Fibroblast of the aortic adventitia (primary cell): ENCODE measurements at places on chromosomes 11 and 22.

- peak; percentile 52 for DNase-seq
Observed at GRCh38 chr11:94557992-94558391, 9.2 kb upstream of the PIWIL4 start.

- DNase-seq, result peak; percentile 40
Observed at GRCh38 chr22:37425800-37426705, 1.2 kb downstream of the ELFN2 start.

- DNase-seq, result peak; percentile 56
Observed at GRCh38 chr11:58923300-58923788, 15.9 kb upstream of the GLYATL1 start.

GRCh38 chr22:44145544-44145943, 35.2 kb upstream of the PARVG start:
- no peak for DNase-seq

- DNase-seq, result peak; percentile 43
Observed at GRCh38 chr11:73121692-73122091, 20.4 kb downstream of the FCHSD2 start.

DNA sequence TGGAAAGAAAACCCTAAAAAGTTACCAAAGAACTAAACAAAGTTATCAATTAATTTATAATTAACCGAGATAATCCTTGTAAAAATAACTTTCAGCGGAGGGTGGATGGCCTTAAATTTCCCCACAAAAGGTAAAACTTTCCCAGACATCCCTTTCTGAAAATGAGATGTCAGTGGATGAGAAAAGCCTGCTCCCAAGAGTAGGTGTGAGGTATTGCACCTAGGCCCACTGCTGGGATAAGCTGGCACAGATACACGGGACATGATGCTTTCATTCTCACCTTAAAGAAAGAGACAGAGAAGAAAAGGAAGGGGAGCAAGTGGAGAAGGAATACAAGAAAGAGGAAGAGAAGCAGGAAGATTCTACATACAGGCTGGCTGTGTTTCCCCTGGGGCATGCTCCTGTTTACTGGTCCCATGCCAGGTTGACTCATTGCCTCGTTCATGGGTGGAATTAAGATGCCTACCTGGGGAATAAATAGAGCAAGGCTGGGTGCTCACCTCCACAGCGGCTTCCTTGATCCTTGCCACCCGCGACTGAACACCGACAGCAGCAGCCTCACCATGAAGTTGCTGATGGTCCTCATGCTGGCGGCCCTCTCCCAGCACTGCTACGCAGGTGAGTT, at the start of gene SCGB2A2:
Gene SCGB2A2 (plus strand): TSS at position 505 of the 625 bp plus-strand sequence. CDS start 59 bp downstream, at position 564.
- DNase-seq, result no peak

GRCh38 chr11:18524248-18524647, 2.5 kb downstream of the TSG101 start:
- DNase-seq, result no peak

GRCh38 chr11:68020575-68020974, 9.9 kb upstream of the NDUFS8 start:
- DNase-seq, result no peak

DNA sequence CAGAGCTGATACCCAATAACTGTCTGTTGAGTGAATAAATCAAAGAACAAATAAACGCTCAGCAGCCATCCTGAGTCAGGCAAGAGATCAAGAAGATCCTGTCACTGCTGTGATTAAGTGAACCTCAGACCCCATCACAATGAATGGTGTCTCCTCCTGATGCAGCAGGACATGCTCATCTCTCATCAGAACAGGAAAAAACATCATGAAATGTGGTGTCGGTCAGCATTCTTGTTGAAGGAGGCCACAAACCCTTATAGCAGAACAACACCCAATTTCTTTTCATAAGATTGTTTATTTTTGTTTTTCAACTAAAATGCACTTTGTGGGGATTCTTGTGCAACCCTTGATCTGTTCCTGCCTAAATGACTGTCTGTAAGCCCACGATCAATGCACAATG, 60.3 kb downstream of the SYTL2 start:
- no peak for DNase-seq

- no peak for DNase-seq
Observed at GRCh38 chr11:56176318-56176717, at the start of gene OR5J2. Gene OR5J2, plus strand, starts transcription at chr11:56176618. Its CDS starts 0 bp downstream, at chr11:56176618.

DNA sequence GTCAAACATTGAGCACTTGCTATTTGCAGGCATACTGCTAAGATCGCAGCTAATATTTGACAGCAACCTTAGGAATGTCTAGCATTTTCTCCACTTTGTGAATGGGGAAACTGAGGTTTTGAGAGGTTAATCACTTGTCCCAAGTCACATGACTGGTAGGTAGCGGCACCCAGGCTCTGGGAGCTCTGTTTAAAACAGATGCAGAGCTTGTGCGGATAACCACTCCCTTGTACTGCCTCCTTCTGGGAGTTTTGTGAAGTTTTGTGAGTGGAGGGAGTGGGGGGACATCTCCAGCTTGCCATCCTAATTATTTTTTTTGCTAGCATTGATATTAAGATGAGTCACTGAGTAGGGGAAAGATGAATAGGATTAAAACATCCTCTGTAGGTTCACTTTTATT, 134.7 kb downstream of the GRIK4 start:
- no peak for DNase-seq

GRCh38 chr11:60469723-60470122, 14.1 kb downstream of the MS4A1 start:
- DNase-seq, result no peak

DNA sequence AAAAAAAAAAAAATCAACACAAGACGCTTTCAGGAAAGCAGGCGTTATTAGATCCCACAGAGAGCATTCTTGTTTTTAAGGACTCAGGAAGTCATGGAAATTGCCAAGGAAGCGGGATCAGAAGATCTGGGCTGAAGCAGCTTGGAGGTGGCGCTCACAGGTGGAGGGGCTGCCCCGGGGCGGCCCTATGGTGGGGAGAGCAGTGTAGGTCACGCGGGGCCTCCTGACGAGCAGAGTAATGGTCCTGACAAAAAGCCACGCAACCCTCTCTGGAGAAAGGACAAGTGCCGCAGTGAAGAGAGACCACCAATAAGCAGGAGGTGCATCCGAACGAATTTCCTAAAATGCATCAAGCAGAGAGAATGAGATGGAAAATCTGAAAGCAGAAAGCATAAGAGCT, 407.0 kb downstream of the BRD1 start:
- no peak for DNase-seq

GRCh38 chr11:19704213-19704612, 8.4 kb upstream of the NAV2 start:
- DNase-seq, result no peak

DNA sequence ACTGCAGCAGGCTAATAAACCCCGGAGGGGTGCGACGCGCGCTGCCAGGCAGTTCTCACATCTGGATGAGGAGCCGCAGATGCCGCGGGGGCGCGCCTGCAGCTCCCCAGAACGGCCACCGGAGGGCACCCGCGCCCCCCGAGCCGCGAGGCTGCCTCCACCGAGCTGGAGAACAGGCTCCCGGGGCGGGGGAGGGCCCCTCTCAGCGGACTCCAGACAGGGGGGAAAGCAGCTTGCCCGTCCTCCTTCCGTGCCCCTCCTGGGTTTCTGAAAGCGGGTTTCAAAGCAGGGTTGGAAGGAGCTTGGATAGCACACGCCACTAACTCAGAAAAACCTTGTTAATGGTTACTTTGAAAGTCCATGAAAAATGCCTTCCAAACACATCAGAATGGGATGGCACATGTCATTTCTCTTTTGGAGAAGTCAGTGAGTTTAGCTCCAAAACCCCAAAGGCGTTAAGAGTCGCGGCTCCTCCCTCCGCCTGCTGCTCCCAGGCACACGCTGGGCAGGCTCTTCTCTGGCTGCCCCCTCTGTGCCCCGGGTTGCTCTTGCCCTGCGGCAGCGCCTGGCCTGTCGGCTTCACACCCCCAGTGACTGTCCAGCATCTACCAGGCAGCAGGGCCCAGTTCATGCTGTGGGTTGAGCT, 317.8 kb downstream of the NTM start:
- peak; percentile 48 for DNase-seq

GRCh38 chr22:37515901-37516300, 3.3 kb downstream of the CARD10 start:
- no peak for DNase-seq

DNA sequence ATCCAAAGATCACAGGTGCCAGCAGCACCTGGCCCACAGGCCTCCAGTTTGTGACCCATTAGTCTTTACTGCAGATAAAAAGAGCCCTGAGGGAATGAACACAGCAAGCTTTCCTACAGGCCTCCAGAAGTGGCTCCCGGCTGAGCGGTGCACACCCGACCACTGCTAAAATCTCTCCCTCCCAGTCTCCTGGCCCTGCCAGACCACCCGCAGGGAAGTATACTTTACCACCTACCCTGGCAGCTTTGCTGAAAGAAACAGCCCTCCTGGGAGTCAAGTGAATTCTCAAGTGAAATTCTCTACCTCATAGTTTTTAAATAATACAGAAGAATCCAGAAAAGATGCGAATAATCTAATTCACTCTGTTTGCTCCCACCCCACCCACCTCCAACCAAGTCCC, 15.4 kb upstream of the MTNR1B start:
- DNase-seq, result no peak

GRCh38 chr11:34493468-34493867, 20.1 kb downstream of the ELF5 start:
- DNase-seq, result no peak

- no peak for DNase-seq
Observed at GRCh38 chr11:116615211-116615865, 157.4 kb downstream of the BUD13 start.

- DNase-seq, result peak; percentile 33
Observed at GRCh38 chr22:39959640-39960447, at the start of gene TMA7B. Gene TMA7B, plus strand, starts transcription at chr22:39960397. Its CDS starts 3,978 bp downstream, at chr22:39964375.

DNA sequence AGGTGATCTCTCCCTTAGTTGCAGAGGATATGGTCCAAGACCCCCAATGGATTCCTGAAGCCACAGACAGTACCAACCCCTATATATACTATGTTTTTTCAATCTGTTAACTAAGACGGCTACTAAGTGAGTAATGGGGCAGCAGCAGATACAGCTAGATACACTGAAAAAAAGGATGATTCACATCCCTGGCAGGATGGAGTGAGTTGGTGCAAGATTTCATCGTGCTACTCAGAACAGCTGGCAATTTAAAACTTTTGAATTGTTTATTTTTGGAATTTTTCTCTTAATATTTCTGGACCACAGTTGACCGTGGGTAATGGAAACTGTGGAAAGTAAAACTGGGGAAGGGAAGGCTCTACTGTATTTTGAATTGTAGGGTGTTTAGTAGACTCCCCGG, 17.0 kb upstream of the TMEM218 start:
- DNase-seq, result peak; percentile 77

DNA sequence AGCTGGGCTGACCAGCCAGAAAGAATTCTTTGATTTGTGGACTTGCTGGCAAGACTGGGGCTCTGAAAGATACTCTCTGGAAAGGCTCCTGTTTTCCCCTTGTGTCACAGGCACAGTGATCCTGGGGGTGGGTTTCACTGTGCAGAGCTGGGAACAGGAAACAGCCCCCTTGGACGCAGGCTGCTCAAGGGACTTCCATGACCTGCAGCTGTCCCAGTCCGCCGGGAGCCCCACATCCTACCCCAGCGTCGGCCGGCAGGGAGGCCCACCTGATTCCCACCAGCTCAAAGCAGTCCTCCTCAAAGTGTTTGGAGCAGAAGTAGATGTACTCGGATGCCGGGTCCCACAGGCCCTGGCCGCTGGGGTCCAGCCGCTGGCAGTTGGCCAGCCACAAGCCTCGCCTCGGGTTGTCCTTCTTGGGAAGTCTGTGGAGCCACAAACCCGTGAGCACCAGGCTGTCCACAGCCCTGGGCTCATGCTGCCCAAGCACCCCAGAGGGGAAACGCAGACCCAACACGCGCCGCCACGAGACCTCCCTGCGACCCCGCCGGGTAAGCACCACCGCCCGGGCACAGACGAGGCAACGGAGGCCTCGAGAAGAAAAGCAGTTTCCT, 824 bp downstream of the THAP7 start:
- peak; percentile 9 for DNase-seq

DNA sequence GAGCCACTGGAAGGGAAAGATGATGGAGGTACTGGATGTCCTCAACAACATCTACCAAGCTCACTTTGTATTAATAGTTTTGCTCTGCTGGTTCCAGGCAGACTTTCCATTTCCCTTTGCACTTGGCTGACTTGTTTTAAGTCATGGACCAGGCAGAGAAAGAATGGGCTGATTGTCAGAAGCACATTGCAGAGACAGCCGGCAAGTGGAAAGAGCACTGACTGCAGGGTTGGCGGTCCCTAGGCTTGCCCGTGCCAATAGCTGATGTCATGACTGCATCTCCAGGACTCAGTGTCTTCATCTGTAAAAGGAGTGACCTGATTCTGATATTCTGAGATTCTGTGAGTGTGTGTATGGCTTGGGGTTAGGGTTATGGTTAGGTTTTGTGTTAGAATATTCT, 20.9 kb upstream of the NNMT start:
- DNase-seq, result no peak

DNA sequence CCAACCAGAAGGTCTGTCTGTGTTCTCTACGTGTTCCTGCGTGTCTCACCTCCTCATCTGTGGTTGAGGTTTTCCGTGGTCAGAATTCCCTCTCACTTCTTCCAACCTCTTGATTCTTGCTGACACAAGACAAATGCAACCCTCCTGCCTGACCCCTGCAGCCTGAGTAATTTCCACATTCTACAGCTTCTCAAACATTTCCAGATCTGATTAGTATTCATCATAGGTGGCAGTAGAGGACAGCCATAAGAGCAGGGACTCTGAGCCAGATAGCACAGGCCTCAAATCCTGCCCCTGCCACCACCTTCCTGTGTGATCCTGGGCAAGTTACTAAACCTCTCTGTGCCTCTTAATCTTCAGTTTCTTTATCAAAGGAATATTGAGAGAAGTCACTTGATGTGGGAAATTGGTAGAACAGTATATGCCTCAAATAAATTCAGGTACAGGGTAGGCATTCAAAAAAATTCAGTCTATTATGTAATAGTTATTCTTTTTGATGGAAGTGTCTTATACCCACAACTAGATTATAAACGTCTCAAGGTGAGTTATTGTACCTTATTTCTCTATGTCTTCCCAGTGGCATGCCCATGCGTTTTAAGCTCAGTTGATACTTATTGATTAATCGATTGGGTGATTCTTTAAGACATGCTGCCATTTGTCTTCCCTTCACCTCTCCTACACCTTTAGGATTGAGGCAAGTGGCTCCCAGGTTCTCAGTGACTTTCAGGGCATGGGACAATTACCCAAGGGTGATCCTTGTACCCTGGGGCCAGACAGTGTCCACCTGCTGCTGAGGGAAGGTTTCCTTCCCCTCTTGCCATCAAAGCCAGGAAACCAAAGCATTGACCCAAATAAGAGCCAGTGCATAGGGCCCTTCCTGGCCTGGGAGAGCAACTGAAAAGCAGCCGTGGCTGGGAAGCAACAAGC, 19.6 kb downstream of the POU2AF1 start:
- no peak for DNase-seq
